ENCODE measurements at places on chromosomes 2 and 18.

DNA sequence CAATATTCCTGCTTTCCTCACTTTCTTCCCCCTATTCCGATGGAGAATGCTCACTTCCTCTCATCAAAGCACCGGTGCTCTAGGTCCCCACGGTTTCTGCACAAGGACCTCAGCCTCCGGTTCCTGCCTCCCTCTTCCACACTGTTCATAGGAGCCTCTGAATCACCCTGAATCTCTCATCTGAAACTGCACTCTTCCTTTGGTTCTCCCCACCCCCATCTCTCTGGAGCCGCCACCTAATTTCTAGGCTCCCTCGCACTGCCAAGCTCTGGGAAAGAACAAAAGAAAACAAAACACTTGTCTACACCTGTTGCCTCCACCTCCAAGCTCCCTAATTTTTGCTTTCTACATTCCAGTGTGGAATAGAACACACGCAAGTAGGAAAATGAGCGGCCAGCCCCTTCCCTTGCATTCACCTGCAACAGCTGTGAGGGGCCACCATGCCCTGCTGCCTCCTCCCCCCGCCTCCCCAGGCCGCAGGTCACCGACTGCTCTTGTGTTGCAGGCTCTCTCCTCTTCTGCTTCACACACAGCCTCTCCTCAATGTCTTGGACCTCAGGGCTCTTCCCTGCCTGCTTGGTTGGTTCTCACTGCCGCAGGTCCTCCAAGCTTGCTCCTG, 9.6 kb downstream of the FBXO15 start:
- no peak for DNase-seq

DNA sequence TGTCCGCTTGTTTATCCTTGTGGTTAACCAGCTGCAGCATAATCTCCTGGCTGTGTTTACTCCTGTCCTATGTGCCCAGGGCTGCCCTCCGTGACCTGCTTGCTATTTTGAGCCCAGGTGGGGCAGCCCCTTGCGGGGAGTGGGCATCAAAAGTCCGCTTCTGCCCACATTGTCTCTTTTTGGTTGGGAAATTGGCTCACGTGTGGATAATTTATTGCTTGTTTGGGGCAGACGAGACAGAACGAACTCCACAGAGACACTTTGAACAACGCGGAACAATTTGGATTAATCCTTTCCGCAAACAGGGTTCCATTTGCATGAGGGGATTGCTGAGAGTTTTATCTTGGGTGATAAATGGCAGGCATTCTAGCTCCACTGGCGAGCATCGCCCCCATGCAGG, 8.1 kb upstream of the CXCR4 start:
- DNase-seq, result no peak

- no peak for DNase-seq
These were observed 44.0 kb upstream of the TMEM247 start for GRCh38 chr2:46435353-46435752.

- DNase-seq, result no peak
These were observed 158.9 kb upstream of the BOD1L2 start for GRCh38 chr18:56988022-56988421.

DNA sequence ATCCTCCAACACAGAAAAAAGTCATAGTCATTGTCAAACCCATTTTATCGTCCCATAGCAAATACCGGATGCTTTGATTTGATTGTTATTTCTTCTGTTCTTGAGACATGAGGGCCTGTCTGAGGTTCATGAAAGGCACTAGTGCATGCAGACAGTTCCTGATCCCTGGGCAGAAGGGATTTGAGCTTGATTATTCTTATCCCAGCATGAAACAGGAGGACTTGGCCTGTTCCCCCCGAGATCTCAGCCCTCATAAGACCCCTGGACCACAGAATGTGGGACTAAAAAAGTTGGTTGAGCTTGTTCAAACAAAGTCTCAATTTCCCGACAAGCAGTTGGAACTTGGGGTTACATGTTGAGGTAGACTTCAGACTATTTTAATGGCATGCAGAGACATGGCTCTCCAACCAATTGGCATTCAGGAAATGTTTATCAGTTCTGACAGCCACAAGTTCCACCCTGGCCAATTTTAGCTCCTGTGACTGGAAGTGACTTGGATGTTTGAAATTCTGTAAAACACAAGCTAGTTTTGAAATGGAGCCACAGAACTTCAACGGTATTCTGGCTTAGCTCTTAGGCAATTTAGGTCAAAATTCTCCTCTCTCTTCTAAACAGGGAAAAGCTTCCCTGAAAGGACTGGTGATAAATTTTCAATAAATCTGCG, 366.9 kb upstream of the SLC14A2 start:
- DNase-seq, result peak; percentile 51

GRCh38 chr2:86703704-86704361, 16.3 kb upstream of the RMND5A start:
- peak; percentile 73 for DNase-seq

DNA sequence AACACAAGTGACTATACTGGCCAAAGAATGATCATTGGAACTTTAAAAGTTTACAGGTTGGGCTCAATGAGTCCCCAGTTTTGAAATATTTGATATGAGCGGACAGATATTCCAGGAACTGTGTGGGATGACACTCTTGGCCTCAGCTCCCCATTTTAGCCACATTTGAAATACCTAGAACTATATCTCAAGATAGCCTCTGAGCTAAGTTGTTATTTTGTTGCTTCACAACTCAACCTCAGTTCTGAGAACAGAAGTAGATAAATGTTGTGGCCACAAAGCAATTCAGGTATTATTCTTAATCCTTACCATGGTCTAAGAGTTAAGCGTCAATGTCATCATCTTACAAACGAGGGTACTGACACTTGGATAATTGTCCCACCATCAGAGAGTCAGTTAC, 172.2 kb upstream of the SETBP1 start:
- no peak for DNase-seq

GRCh38 chr2:133413863-133414262, 154.4 kb downstream of the NCKAP5 start:
- DNase-seq, result no peak

- no peak for DNase-seq
These were observed 292.6 kb downstream of the FSIP2 start for GRCh38 chr2:186031229-186031628.

DNA sequence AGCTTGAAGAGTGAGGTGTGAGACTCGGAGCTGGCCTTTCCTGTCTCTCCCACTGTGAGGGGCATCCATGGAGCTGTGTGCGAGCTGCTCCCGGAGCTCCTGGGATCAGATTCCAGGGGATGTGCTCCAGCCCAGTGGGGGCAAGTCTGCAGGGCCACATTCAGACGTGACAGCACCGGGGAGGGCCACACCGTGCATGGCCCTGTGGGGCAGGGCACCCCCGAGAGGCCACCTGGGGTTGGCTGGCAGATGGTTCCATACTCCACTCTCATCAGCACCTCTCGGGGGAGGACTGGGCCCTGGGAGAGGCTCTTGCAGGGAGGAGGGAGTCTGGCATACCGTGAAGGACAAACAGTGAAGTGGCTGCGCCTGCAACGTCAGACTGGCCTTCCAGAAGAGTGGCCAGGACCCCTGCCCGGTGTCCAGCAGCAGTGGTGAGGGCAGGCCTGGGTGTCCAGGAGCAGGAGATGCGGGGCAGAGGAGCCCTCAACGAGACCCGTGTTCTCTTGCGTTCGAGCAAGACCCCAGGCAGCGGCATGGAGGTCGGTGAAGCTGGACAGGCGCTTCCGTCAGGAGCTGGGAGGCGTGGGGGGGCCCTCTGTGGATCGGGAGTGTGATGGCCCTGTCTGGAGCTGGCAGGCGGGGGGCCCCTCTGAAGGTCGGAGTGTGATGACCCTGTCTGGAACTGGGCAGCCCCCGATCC, 84.3 kb downstream of the ASB1 start:
- DNase-seq, result no peak

GRCh38 chr2:40480596-40480995, 28.7 kb upstream of the SLC8A1 start:
- no peak for DNase-seq

DNA sequence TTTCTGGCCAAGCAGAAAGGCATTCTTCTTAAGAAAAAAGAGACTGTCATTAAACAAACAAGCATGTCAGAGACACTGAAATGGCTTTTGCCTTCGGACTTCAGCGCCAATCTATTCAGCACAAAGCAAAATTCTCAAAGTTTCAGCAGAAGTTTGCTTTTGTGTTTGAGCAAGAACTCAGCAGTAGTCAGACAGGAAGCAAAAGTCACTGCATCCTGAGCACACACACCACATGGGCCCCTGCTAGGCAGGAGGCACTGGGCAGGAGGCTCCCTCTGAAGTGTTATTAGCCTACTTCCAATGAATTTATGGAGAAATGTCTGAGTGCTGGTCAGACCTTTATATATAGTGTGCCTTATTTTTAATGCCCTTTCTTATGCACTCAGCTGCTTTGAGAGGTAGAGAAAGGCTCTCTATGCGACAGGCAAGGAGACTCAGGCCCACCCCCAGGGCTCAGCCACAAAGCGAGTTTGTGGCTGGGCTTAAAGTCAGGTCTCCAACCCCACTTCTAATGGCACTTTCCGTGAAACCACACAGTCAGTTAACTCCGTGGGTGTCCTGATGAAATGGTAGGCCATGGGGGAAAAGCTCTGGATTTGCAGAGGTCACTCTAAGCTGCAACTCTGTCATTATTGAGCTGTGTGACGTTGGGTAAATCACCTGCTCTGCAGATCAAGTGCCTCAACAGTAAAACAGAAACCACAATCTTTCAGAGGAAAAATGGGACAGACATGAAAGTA, 161.0 kb upstream of the TMEM200C start:
- no peak for DNase-seq

GRCh38 chr2:2271469-2271941, 59.6 kb downstream of the MYT1L start:
- no peak for DNase-seq

DNA sequence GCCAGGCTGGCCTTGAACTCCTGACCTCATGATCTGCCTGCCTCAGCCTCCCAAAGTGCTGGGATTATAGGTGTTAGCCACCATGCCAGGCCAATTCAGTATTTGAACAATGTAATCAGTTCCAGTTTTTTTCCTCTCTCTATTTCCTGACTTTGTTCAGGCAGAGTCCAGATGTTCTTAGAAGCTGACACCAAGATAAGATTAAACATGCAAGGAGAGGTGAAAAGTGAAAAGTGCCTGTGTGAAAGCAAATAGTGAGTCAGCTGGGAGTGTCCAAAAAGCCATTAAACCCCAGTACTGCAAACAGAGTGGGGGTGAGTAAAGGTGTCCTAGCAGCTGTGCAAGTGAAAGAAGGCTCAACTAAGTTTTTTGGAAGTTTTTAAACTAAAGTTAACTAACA, 231.5 kb downstream of the PTH2R start:
- DNase-seq, result no peak

GRCh38 chr18:72648481-72648960, 104.4 kb upstream of the CBLN2 start:
- DNase-seq, result no peak

DNA sequence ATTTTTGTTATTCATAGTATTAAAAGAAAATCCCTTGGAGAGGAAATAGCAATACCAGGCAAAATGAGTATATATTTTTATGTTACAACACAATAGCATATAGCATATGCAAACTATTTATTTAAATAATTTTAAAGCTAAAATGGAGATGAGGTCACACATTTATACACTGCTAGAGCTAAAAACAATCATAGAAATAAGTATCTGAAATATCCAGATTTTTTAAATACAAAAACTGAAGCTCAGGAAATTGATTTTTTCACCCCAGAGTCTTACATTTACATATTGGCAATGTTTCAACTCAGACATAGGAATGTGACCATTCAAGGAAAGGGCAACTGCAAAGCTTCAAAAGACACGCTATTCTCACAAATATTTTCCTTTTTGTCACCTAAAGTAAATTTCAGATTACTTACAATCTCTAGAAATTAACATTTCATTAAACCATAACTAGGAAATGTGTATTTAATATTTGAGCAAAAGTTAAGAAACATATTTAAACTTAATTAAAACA, 8.9 kb downstream of the TFPI start:
- no peak for DNase-seq

DNA sequence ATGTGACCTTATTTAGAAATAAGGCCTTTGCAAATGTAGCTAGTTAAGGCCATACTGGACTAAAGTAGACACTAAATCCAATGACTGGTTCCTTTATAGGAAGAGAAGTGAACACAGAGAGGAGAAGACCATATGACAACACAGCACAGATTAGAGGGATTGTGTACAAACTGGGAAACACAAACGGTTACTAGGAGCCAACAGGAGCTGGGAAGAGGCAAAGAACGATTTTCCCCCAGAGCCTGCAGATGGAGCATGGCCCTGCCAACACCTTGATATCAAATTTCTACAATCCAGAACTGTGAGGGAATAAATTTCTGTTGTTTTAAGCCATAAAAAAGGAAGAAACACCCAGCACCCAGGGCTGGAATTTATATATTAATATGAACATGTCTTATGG, 38.7 kb upstream of the COL5A2 start:
- DNase-seq, result no peak

GRCh38 chr2:231884438-231885140, 41.6 kb downstream of the NPPC start:
- DNase-seq, result no peak

GRCh38 chr2:60054571-60055340, 498.7 kb downstream of the BCL11A start:
- no peak for DNase-seq

DNA sequence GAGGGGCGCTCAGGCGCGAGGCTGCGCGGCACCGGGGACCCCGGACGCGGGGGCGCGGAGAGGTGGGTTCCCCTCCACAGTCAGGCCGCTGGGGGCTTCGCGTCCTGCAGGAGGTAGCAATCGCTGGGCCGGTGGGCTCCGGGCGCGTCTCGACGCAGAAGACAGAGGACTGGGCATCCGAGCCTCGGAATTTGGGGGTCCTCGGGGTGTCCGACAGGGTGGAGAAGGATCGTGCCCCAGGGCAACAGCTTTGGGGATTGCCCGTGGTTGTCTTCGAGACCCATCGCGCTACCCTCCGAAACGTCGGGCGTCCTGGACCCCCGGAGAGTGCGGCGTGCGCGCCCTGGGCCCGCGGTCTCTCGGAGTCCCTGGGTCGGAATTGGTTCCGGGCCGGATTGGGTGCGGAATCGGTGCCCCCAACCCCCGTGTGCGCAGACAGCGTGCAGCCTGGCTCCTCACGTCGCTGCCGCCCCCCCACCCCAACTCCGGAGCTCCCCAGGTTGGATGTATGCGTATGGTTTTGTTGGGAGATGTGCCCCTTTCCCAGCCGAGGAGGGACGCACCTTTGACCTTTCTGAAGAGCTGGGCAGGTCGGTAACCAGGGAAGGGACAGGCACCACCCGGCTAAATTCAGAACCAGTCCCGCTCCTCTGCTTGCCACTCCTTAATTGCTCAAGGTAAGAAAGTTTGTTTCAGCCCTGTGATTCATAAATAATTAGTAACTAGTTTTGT, 750 bp downstream of the NPAS2 start:
- DNase-seq, result no peak

DNA sequence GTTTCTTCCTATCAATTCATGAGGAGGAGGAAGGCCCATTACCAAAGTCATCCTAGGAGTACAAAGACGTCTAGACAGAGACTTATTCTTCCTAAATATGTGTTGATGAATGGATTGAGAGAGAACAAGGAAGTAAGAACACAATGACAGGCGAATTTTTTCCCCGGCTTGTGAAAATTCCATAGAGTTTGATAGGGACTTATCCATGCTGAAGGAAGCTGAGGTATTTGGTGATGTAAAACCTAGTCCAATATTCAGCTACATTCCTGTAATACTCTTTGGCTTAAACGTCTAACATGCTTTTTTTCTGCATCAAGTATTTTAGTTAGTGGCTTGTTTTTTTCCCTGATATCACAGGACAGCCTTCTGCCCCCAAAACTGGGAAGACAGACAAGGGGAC, 121.9 kb upstream of the MYT1L start:
- no peak for DNase-seq
